Kidney (tissue), 22 donors: ENCODE measurements at places on chromosomes 7 and 10.

- DNase-seq, result no peak
Observed at GRCh38 chr10:89047397-89047796, 56.8 kb downstream of the FAS start.

- DNase-seq, result peak; percentile 65
Observed at GRCh38 chr7:137820677-137821420, 25.9 kb downstream of the DGKI start.

- DNase-seq, result peak; percentile 2
Observed at GRCh38 chr10:132109341-132110110, 43.8 kb downstream of the JAKMIP3 start.

GRCh38 chr7:7895004-7895650, 73.5 kb upstream of the GLCCI1 start:
- DNase-seq, result no peak

DNA sequence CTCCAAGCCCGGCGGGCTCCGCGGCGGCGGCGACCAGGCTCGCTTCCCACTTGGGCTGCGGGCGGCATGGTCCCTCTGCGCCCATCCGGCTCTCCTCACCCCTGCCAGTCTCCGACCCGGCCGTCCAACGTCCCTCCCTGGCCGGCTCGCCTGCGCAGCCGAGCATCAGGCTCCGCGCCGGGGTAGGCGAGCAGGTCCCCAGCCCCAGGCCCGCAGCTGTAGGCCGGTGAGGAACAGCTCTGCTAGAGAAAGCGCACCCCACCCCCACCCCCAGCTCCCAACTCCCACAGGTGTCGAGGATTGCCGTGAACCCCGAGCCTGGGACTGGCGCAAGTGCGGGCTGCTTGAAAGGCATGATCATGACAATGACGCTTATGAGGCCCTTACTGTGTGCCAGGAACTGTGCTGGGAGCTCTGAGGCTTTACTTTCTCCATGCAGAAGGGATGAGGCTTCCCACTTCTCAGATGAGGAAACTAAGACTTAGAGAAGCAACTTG, 20.8 kb upstream of the PAX2 start:
- peak; percentile 55 for DNase-seq

DNA sequence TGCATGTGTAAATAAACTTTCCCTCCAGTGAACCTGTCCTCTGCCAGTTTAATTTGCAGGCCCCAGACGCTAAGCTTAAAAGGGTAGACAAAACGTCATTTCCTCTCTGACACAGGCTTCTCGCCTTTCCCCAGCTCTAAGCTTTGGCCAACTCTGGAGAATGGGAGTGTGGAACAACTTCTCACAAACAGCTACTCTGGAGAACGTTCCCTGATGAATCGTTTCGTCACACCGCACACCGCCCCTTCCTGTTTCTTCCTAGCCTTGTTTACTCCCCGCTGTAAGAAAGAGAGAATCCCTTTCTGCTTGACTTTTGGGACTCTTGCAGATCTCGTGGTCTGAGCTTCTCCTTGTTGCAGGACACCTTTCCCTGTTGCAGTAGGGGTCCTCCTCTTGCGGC, 564.2 kb downstream of the TCERG1L start:
- no peak for DNase-seq

GRCh38 chr7:8536431-8536830, 103.0 kb downstream of the NXPH1 start:
- no peak for DNase-seq

- DNase-seq, result peak; percentile 65
Observed at GRCh38 chr7:54394834-54395233, 147.3 kb upstream of the VSTM2A start.

DNA sequence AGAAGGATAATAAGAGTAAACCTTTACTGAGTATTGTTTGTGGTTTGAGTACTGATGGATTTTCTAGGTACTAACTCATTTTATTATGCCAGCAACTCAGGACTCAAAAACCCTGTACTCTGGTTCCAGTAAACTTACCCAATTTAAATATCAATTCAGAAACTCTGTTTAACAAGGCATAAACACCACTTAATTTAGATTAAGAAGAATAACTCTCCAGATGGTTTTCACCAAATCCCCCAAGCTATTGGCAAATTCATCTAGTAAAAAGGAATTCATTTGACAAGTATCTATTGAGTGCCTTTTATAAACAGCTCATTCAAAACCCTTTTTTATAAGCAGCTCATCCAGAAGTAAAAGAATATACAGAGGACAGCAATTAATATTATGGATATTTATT, 572.4 kb downstream of the PHTF2 start:
- no peak for DNase-seq

DNA sequence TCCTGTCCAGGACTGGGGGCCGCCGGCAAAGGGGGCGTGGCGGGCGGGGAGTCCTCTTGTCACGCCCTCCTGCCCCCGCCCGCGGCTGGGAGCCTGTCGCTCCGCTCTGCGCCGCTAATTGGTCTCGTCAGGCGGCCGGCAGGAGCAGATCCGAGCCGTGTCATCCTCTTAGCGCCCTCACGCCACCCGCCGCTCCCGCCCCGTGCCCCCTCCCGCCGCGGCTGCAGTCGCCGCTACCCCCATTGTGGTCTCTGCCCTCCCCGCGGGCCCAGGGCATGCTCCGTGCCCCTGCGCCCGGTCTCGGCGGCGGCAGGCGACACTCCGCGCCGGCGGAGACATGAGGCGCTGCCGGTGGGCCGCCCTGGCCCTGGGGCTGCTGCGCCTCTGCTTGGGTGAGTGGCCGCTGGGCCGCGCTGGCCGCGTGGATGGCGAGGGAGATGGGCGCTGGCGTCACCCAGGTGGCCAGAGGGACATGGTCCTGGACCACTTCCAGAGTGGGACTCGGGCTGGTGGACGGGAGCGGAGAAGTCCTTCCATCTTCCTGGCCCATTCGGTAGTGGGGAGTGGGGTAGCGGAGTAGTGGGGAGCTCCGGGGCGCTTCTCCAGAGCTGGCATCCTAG, at the start of gene CDHR1:
Gene CDHR1 (plus strand): TSS at position 114 of the 620 bp plus-strand sequence. CDS start 224 bp downstream, at position 338.
- no peak for DNase-seq

DNA sequence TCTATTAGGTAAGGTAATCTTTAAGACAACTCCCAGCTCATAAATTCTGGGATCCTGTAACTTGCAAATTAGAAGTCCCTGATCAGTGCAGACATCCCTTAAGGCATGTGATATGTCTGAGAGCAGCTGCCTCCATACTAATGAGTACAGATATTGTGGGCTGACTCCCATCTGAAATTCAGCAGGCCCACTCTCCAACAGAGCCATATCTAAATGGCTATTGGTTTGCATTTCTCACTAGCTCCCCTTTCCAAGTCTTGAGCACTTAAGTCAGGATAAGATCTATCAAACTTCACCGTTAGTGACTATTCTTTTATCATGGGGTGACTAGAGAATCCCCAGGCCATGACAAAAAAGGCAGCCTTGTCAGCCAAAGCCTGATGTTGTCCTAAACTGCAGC, 785.4 kb downstream of the IPMK start:
- no peak for DNase-seq

- peak; percentile 26 for DNase-seq
Observed at GRCh38 chr7:17822547-17823173, 117.6 kb downstream of the SNX13 start.

DNA sequence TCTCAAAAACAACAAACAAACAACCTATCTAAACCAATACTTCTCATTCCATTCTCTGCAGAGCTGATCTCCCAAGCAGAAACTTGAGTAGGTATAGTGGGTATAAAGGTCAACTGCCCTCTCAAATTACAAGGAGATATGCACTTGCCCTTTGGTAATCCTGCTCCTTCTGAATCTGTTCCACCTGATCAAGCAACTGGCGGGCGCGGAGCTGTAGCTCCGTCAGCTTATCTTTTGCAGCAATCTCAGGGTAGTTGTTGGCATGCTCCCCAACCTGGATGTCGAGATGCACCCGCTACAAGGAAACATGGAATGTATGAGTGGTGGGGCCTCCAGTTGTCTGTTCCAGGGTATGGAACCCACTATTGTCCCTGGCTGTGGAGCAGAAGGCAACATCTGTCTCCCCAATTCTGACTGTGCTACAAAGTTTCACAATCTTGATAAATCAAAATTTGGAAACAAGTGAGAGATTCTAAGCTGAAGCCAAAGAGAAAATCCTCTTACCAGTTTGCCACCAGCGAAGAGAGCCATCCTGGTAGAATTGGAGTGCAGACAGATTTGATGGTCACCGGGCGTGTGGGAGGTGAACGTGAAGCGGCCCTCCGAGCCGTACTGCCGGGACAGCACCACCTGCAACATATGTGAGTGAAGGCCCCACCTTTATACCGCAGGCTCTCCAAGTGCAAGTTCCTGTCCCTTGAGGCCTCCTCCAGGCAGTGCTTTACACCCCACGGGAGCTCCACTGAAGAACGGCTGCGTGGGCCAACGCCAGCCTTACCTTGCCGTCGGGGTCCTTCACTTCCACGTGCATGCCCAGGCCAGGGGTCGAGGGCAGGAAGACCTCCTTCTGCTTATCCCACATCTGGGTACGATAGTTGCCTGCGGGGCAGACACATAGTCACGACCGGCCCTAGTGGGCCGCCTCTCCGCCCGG, 819 bp downstream of the TMED4 start:
- peak; percentile 29 for DNase-seq

DNA sequence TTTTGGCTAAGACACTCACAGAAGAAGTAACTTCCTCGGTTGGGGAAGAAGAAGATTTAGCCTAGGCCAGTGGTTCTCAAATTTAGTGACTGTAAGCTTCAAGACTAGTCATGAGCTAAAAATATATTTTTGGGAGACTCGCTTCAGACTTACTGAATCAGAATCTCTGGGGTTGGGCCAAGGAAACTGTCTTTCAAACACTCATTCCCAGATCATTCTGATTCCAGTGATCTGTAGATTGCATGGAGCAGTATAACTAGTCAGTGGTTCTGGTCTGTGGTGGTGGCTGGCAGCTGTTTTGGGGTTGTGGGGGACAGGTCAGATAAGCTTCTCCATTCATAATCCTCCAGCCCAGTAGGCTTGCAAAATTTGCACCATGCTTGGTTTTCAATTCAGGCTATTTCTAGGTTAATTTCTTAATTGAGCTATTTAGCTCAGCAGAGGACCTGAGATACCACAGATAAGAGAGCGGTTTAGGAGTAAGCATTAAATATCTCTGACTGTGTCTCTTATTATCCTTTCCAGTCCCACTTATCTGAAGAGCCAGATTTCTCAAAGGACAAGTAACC, 3.8 kb upstream of the KAT6B start:
- DNase-seq, result no peak

- DNase-seq, result no peak
Observed at GRCh38 chr7:153942036-153942435, 110.2 kb upstream of the DPP6 start.

GRCh38 chr10:33428682-33429081, 94.2 kb upstream of the NRP1 start:
- no peak for DNase-seq

- peak; percentile 49 for DNase-seq
Observed at GRCh38 chr10:119443970-119444660, 98.4 kb downstream of the RGS10 start.

- peak; percentile 36 for DNase-seq
Observed at GRCh38 chr10:91061608-91062007, 140.7 kb upstream of the ANKRD1 start.

GRCh38 chr10:11144626-11145494, 127.2 kb downstream of the CELF2 start:
- DNase-seq, result no peak

- DNase-seq, result peak; percentile 79
Observed at GRCh38 chr10:79066411-79067240, 2.1 kb upstream of the ZMIZ1 start.

DNA sequence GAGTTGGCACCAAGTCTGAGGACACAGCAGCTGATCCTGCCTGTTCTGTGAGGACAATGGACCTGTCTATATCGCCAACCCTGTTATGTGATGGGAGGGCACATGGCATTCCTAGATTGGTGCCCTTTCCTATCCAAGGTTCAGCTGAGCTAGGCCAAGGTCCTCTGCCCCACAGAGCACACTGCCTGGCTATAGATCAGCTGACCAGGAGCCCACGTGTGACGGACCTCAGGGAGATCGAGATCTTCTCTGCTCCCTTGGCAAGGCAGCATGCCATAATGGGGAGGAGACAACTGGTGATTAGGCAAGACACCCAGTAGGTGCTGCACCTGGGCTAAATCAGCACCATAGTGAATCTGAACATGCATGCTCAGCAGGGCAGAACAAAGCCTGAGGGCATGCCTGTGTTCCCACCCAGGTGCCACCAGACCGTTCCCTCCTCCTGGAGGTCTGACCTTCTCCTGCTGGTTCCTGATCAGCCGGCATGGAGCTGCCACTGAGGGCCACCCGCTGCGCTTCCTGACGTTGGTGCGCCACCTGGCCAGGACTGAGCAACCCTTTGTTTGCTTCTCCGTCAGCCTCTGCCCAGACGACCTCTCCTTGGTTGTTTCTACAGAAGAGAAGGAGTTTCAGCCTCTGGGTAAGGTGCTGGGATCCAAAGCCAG, 93.7 kb downstream of the WDFY4 start:
- DNase-seq, result no peak

DNA sequence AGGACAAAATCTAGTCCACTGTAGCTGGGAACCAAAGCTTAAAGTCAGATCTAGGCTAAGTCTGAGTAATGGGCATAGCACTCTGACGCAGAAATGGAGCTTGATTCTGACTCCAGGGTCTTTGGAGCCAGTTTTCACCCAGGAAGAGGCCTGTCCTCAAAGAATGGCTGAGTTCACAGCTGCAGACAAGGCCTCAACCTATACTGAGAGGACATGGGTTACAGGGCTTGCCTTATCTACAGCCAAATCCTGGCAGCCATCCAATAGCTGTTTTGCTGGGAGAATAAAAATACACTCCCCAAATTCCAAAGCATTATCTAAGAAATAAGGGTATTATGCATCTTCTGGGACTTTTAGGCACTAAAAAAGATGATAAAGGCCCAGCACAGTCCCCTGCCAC, 154.8 kb downstream of the RAPGEF5 start:
- DNase-seq, result no peak

- DNase-seq, result no peak
Observed at GRCh38 chr10:33341637-33342036, 7.2 kb upstream of the NRP1 start.

- peak; percentile 5 for DNase-seq
Observed at GRCh38 chr7:153158149-153158548, 398.6 kb downstream of the ACTR3B start.

- no peak for DNase-seq
Observed at GRCh38 chr7:135236727-135237126, 3.1 kb downstream of the STRA8 start.

DNA sequence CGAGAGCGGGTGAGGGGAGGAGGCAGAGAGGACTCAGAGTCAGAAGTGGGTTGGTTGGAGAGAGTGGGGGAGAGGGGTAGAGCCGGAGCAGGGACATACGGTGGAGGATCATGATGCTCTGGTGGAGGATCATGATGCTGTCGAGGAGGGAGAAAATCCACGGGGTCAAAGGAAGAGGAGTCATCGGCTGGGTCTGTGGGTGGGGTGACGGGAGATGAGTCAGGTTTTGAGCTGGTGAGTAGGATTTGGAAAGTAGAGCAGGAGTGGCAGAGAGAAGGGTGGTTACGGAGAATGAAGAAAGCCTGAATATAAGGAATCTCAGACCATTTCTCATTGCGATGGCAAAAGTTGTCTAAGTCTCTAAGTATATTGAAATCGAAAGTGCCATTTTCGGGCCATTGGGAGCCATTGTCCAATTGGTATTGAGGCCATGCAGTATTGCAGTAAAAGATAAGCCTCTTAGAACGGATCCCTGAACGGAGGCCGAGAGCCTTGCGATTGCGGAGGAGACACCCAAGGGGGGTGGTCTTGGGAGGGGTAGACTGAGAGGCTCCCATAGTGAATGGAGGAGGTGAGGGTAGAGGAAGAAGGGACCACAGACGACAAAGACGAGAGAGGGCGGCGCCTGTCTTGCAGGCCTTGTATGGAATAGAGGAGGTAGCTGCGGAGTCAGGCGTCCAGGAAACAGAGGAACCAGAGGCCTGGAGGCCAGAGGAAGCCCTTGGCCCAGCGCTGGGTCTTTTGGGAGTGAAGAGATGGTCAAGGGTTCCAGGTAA, 23.8 kb downstream of the SCIN start:
- no peak for DNase-seq
